ENCODE measurements at places on chromosomes 4 and X. TPM values are rescaled to one million over a fixed set of nuclear protein-coding genes. Genes with fewer than 3 reads are reported as not detected.

Gene DGAT2L6
- total RNA-seq: not detected

Gene UGT2B17
- total RNA-seq: not detected

DNA sequence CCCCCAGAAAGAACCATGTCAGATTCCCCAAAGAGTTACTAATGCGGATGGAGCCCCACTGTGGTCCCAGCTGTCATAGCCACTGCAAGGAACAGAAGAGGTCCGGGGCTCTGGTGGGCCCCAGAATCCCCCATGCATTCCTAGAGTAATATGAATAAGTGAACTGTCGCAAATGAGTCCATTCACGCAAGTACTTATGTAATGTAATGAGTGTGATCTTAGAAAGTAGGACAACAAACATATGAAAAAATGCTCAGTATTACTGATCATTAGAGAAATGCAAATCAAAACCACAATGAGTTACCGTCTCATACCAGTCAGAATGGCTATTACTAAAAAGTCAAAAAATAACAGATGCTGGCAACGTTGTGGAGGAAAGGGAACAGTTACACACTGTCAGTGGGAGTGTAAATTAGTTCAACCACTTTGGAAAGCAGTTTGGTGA lies 141.5 kb upstream of the RBPJ start:
- DNase-seq: no peak
- no peaks in the 10 kb centered on the region for H3K4me1 ChIP-seq
- no peak overlapping the region for H3K4me3 ChIP-seq
- H3K27me3 ChIP-seq: no peaks in the 10 kb centered on the region

GRCh38 chrX:123550829-123551228 lies 182.0 kb downstream of the THOC2 start:
- H3K36me3 ChIP-seq: no peaks in the 10 kb centered on the region
- H3K4me3 ChIP-seq: no peak overlapping the region
- no peaks in the 10 kb centered on the region for H3K27me3 ChIP-seq
- H3K27ac ChIP-seq: no peak overlapping the region
- no peaks in the 10 kb centered on the region for H3K4me1 ChIP-seq

DNA sequence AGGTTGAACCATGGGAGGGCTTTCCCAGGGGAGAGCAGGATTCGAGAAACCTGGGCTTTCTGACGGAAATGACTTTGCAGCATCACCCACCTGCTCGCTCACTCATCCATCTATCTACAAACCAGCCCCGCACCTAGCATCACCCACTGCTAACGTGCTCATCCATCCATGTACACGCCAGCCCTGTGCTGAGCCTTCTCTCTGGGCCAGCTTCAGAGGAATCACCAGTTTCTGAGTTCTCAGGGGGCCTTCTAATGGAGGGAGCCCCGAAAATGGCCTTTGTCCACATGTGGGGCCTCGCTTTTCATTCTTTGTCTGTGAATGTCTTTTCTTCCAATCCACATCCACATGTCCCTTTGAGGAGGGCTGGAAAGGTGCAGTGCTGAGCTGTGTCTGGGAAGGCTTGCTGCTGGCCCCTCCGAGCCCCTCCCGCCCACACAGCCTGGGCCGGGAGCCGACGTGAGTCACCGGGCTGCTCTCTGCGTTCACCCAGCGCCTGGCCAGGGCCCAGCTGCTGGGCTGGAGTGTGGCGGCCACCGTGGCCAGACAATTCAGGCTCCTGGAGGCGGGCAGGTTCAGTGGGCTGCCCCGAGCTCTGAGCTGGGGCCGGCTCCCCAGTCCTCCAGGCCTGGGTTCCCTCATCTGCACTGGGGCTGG lies 14.7 kb downstream of the SORCS2 start:
- H3K4me1 ChIP-seq: peaks cover 34% of the 10 kb centered on the region
- no peaks in the 10 kb centered on the region for H3K36me3 ChIP-seq
- H3K27me3 ChIP-seq: no peaks in the 10 kb centered on the region
- H3K4me3 ChIP-seq: no peak overlapping the region

- DNase-seq: no peak
- H3K36me3 ChIP-seq: no peaks in the 10 kb centered on the region
- H3K27ac ChIP-seq: peak overlapping the region; percentile 99
- no peaks in the 10 kb centered on the region for H3K27me3 ChIP-seq
- peaks cover 31% of the 10 kb centered on the region for H3K4me1 ChIP-seq
- H3K4me3 ChIP-seq: peak overlapping the region; percentile 62
These were observed 6.8 kb upstream of the BCOR start for GRCh38 chrX:40104630-40104984.

DNA sequence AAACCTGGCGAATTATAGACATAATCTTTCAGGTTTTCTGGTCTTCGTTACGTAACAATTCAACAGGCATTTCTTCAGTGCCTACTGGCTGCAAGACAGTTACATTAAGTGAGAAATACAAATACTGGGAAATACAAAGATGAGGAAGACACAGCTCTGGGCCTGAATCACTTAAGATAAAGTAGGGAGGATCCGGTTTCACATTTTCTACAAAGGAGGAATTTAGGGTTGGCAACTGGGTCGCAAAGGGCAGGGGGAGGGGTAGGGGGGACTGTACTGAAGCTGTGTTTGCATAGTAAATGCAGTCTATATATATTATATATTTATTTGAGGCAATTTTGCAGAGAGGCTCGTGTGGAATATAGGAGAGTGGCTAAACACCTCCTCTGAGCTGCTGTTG lies 107.4 kb downstream of the MAML3 start:
- no peaks in the 10 kb centered on the region for H3K36me3 ChIP-seq
- no peak for DNase-seq
- no peak overlapping the region for H3K27ac ChIP-seq
- H3K27me3 ChIP-seq: peaks cover 8% of the 10 kb centered on the region
- no peak overlapping the region for H3K4me3 ChIP-seq

- no peak overlapping the region for H3K27ac ChIP-seq
- DNase-seq: peak; percentile 32
- no peaks in the 10 kb centered on the region for H3K4me1 ChIP-seq
These were observed 195.8 kb downstream of the PDHA2 start for GRCh38 chr4:96035727-96036126.

- H3K27me3 ChIP-seq: no peaks in the 10 kb centered on the region
- no peaks in the 10 kb centered on the region for H3K4me1 ChIP-seq
- H3K27ac ChIP-seq: no peak overlapping the region
- H3K36me3 ChIP-seq: no peaks in the 10 kb centered on the region
- no peak for DNase-seq
- H3K4me3 ChIP-seq: no peak overlapping the region
These were observed 12.8 kb downstream of the ATP5ME start for GRCh38 chr4:661231-661630.

GRCh38 chr4:140720387-140721304 lies 35.5 kb downstream of the TBC1D9 start:
- H3K27me3 ChIP-seq: no peaks in the 10 kb centered on the region
- no peak for DNase-seq
- H3K4me3 ChIP-seq: no peak overlapping the region
- H3K36me3 ChIP-seq: no peaks in the 10 kb centered on the region
- no peak overlapping the region for H3K27ac ChIP-seq

DNA sequence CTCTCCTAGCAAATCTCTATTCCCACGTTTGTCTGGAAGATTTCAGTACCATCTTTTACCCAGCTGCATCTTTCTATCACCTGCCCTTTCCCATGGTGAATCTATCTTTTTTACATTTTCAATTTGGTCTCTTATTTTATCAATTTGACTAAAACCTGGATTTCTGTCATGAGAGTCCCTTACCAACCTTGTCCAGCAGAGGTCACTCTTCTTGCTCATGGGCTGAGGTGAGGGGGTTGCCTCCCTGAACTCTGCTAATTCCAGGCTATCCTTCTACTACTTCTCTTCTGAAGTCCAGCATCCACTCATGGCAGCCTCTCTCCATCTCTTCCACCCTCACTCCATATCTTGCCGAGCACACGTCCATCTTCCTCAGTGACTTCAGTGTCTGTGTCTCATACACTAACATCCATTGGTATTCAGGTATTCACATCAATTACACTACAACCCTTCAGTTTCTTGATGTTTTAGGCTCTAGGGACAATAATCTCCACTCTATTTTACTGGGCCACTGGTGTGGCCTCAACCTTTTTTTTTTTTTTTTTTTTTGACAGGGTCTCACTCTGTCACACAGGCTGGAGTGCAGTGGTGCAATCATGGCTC lies 17.8 kb upstream of the ZNF827 start:
- H3K4me3 ChIP-seq: no peak overlapping the region
- no peaks in the 10 kb centered on the region for H3K27me3 ChIP-seq
- H3K4me1 ChIP-seq: peaks cover 15% of the 10 kb centered on the region

DNA sequence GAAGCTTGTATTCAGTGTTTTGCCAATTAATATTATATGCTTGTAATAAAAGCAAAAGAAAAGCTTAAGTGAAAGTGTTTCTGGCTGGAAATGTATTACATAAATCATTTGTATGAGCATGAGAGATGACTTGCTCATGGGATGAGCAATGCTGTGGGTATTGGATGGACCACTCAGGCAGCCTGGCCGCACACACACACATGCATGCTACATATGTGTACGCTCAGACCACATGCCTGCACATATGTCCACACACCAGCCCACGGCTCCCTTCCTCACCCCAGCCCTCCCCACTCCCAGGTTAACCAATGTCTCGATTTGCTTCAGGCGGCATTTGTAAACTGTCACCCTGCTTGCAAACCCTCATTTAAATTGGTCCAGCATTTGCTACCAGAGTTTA lies 55.9 kb downstream of the CPLX1 start:
- peaks cover 20% of the 10 kb centered on the region for H3K36me3 ChIP-seq
- no peaks in the 10 kb centered on the region for H3K27me3 ChIP-seq
- no peak overlapping the region for H3K4me3 ChIP-seq
- DNase-seq: no peak
- no peaks in the 10 kb centered on the region for H3K4me1 ChIP-seq
- no peak overlapping the region for H3K27ac ChIP-seq
